ENCODE measurements at places on chromosomes 12 and 14.

GRCh38 chr12:89817501-89818226 lies 109.0 kb upstream of the ATP2B1 start:
- DNase-seq, result no peak

DNA sequence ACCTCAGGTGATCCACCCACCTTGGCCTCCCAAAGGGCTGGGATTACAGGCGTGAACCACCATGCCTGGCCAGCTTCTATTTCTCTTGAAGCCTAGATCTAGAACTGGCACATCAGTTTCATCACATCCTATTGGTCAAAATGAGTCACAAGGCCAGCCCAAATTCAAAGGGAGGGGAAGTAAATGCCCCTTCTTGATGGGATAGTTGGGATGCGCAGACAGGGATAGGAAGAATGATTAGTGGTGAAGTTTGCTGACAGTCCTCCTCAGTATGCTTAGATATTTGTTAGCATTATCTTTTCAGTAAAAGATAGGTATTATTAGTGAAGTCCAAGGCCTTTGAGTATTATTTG lies 33.4 kb downstream of the CRADD start:
- no peak for DNase-seq

- no peak for DNase-seq
These were observed 55.6 kb downstream of the KCTD10 start for GRCh38 chr12:109421355-109422087.

- DNase-seq, result no peak
These were observed 40.5 kb downstream of the LIMA1 start for GRCh38 chr12:50242751-50243191.

- no peak for DNase-seq
These were observed 100.9 kb upstream of the AEBP2 start for GRCh38 chr12:19338405-19338804.

DNA sequence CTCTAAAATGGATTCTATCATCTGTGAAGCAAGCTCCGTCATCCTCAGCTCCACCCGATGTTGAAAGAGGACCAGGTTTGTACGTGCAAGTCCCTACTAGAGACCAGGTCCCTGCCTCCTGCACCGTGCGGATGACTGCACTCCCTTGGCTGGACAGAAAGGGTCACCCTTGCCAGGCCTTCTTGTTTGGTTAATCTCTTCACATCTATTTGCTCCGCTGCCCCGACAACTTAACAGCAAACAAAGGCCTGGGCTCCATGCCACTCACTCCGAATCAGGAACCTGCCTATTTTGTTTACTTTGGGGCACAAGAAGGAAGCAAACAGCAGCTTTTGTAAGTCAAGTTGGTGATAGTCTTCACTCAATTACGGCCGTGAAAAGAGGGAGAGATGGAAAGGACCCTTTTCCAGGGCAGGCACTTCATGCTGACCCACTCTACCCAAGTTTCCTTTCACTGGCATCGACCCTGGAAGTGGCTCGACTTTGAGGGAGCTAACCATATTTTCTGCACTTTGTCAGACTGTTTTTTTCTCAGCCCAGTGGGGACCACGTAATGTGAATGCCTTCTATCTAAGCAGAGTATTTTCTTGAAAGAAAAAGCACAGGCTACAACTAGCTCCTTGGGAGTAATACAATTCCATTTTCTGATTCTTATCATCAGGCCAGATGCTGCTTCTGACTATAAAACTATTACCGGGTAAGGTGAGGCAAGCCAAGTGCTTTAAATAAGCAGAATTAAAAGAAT lies 202.6 kb downstream of the FOXN3 start:
- DNase-seq, result peak; percentile 90

Measured in SHP77 (cell line).